ENCODE measurements at places on chromosomes 13 and 19.

GRCh38 chr19:2399582-2399981 lies 27.8 kb downstream of the TIMM13 start:
- DNase-seq = no peak

DNA sequence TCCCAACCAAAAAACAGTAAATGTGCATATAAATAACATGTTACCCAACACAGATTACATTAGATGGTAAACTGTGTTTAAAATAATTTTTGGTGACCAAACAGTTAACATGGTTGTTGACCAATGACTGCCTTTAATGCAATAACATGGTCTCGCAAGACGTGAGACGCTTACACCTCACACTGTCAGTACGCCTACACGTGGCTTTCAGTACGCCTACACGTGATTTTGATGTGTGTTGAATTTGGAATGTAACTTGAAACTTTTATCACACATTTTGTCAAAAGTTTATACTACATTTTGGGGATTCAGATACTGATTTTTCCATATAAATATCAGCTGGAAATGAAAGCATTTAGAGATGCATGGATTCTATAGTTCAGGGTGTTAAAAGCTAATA lies 32.0 kb downstream of the SLC7A9 start:
- DNase-seq = no peak

- DNase-seq = no peak
These were observed 507.9 kb downstream of the UQCRFS1 start for GRCh38 chr19:28705008-28705407.

- DNase-seq = no peak
These were observed 23.2 kb downstream of the C3 start for GRCh38 chr19:6697291-6697690.

- DNase-seq = no peak
These were observed 777.9 kb downstream of the DACH1 start for GRCh38 chr13:71089056-71089455.

All from CD8-positive, alpha-beta T cell (primary cell).